ENCODE measurements at places on chromosomes 1 and 21.

- DNase-seq: no peak
These were observed 309 bp downstream of the NSL1 start for GRCh38 chr1:212791261-212791675.

DNA sequence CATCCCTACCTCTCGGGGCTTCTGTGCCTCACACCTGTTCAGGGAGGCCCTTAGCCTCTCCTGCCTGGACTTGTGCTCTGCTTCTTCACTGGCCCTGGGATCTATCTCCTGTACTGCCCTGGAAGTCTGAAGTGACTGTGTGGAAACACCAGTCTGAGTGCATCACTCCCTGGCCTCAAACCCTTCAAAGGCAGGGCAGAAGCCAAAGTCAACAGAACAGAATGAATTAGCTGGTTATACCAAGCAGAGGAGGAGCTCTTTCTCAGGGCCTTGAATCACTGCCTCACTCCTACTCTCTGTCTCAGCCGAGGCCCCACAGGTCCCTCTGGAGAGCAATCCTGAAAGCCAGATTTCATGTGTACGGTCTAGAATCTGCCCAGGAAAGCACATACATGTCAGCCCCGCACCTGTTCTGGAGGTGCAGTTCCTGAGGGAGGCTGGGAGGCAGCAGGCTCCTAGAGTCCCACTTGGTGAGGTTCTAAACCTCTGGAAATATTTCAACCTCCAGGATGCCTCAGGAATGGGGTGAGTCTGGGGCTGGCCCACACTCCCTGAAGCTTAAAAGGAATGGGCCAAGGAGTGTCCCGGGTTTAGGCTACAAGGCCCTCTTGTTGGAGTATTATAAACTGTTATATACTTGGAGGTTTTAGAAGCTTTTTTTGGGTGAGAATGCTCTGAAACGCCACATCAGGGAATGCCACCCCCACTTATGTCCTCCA lies 98.3 kb downstream of the ABCA4 start:
- DNase-seq: no peak

DNA sequence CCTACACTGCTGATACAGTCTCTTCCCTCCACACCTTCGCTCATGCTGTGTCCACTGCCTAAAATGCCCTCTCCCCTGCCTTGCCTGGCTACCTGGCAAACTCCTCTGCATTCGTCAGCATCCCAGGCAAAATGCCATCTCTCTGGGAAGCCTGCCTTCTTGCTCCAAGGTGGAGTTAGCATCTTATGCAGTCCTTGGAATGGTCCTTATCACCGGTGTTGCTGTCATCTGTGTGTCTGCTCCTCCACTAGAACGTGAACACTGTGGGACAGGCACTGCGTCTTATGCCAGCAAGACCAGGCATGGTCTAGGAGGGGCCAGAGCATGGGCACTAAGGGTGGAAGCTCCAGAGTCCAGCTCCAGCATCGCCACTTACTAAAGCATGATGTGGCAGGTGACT lies 211.8 kb downstream of the MATN1 start:
- DNase-seq: no peak

- DNase-seq: no peak
These were observed 66.7 kb downstream of the COL18A1 start for GRCh38 chr21:45471525-45472221.

GRCh38 chr1:93200086-93200620 lies 19.6 kb downstream of the CCDC18 start:
- no peak for DNase-seq

GRCh38 chr1:246117066-246117791 lies 389.9 kb downstream of the SMYD3 start:
- no peak for DNase-seq

DNA sequence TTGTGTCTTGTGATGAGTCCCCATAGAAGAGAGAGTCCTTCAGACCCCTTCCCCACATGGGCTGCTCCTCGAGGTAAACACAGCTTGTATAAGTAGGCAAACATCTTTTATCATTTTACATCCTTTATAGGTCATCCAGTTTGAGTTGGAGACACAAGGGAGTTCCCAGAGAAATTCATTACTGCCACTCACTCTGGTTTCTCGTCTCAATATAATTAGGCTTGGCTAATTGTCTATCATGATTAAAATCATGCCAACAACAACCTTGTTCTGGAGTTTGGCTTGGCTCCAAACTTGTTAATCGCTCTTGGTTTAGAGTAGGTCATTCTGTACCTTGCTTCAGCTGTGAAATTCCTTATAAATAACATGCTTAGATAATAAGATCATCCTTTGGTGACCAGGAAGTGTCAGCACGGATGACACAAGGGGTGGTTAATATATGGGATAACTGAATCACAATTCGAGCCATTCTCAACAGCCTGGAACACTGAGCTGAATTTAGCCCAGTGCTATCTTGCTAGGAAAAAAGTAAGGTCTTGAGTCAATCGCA lies 70.7 kb upstream of the DAB1 start:
- peak; percentile 58 for DNase-seq

DNA sequence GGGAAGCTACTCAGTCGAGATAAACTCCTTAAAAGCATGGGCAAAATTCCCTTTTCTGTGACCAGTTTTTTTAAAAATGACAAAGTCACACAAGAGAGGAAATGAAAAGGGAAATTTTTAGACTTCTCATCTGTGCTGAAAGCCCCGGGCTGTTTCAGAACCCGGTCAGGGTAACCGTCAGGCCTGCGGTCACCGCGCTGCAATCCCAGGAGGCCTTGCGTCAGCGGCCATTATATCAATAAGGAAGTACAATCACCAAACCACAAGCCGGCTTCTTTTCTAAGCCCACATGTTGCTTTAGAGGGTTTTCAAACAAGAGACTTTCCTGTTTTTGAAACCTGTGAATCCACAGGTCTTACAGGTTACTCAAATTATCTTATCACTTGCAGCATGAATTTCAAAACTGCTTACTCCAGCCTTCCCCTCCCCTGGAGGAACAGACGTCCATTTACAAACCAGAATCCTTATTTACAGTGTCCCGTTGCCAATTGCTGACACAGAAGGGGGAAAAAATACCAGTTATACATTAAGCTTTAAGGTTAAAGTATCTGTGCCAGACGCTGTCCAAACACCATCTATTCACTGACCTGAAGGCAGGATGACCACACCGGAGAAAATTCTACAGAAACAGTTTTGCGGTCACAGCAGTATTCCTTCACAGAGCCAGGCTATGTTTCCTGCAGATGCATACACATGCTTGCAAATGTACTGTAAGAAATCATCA lies 165.3 kb downstream of the TOMM20 start:
- no peak for DNase-seq

- no peak for DNase-seq
These were observed 41.9 kb upstream of the SLC19A2 start for GRCh38 chr1:169527451-169528214.

GRCh38 chr1:30777904-30778153 lies 20.3 kb upstream of the LAPTM5 start:
- no peak for DNase-seq

DNA sequence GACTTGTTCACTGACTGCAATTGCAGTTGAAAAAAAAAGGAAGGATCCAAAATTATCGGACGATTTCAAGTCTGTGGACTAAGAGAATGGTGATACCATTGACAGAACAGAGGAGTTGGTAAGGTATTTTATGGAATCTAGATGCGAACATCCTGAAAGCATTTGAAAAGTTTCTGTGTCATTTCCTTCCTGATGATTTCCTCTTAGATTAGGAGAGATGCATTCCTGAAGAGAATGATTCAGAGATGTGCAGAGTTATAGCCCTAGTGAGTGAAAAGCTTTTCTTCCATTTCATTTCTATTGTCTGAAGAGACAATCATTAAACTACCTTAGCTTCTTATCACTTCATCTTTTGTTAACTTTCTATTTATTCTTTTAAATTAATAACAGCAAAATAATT lies 200.0 kb downstream of the KCNK2 start:
- DNase-seq: no peak

DNA sequence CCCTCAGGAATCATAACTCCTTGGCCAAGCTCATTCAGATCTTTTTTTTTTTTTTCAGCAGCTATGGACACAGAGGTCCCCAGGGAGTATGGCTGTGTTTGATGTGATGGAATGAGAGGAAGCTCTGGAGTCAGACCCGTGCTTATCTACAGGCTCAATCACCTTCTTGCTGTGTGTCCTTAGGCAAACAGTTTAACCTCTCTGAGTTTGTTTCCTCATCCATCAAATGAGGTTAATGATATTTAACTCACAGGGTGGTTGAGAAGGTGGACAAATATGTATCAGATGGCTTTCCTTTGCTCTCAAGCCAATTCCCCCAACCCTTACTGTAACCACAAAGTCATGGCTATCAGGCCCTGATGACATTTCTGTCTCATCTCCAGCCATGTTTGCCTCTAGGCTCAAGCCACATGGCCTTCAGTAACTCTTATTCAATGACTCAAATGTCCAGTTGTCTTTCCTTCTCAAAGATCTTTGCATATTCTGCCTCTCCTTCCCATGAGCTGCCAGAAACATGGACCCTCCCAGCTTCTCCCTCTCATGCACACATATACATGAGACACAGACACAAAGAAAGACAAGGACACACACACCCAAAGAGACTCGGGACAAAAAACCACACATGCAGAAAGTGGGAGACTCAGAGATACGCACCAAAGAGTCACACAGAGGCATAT lies 303.5 kb upstream of the KAZN start:
- no peak for DNase-seq

DNA sequence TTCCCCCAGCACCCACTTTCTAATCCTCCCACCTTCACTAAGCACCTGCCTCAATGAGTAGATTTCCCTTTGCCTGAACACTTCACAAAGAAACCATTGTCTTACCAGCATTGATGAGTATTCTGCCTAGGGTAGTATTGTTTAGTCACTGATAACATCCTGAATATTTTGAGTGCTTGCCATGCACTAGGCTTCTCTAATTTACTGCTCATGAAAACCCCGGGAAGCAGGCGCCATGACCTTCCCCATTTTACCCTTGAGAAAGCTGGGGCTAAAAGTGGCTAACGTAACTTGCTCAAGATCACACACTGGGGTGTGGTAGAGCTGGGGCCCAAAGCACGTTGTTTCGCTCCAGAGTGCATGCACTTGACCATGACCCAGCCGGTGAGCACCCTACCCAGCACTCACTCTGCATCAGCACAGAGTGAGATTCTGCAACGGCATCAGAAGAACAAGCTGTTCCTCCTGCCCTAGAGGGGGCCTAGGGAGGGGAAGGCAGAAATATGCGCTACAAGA lies 10.6 kb upstream of the F3 start:
- DNase-seq: no peak

DNA sequence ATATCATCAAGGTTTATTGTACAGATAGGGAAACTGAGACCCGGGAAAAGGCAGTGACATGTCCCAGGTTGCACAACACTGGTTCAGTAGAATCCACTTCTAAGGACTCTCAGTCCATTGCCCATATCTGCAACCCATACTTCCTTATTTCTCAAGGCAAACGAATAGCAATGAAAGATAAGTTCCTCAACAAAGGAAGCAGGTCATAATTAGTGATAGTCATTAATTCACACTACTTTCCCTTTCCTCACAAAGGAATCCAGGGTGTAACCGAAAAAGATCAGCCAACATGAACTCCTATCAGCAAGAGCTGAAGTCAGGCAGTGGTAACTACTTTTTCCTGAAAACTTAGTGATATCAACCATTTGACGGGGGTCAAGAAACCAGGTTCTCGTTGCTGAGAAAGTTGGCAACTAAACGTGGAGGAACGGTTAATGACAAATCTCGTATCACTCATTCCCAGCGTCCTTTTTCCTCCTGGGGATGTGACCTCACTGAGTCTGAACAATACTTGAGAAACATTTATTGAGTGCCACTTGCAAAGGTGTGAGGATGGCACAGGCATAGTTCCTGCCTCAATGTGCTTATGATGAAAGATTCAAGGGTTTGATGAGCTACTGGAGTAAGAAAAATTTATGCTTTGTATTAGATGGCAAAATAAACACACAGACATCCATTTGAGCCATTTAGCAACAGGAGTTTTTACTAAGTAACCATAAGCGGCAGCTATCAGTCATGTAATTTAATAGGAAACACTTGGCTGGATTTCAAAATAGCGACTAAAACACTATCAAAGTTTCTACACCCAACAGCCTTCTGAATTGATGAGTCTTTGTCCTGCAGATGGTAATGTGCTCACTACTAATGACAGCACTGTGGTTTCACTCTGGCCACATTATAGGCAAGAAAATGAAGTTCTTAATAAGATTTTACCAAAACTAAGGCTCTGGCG lies 82.3 kb downstream of the PLPP3 start:
- DNase-seq: peak; percentile 9

DNA sequence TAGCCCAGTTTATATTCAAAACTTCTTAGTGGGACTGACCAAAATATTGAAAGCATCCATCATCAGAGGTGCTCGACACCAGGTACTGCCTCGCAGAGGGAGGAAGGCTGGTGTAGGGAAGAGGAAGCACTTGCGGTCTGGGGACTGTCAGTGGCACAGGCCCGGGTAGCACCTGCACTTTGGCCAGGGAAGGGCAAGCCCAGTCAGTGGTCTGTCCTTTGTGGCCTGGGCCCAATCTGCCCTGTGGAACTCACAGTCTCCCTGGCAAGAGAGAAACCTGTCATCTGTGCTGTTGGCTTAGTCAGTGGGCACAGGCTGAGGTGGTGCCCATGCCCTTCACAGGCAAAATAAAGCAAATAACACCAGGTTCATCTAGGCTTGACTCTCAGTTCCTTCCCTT lies 77.4 kb downstream of the SYT6 start:
- no peak for DNase-seq

DNA sequence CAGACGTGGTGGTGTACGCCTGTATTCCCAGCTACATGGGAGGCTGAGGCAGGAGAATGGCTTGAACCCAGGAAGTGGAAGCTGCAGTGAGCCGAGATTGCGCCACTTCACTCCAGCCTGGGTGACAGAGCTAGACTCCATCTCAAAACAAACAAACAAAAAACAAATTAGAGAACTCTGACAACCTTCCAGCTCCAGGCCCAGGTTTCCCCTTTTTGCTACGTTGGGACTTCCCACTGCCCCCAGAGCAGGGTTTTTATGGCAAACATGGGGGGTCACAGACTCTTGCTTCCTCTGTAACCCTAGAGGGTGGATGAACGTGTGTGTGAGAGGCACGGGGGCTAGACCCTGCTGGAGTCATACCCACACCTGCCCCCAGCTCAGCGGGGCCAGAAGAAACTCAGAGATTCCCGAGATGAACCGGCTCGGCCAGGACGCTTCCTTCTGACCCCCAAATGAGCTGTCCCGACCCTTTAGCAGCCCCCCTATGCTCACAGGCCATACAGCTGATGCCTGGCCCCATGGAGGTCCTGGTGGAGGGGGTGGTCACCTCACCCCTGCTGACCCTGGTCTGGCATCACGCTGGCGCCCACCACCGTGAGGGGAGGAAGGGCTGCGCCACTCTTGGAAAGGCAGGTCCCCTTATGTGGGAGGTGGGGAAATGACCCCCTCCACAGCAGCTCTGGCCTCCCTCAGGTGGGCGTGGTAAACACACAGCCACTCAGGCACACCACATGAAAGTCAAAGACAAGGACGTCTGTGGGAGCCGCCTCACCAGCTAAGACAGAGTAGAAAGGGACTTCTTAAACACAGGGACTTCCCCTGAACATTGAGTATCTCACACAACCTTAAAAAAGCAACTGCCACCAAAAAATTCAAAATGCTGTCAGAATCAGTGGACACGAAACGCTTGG lies 7.1 kb downstream of the GPR157 start:
- DNase-seq: no peak

Measured in NCI-H1105 (cell line).